ENCODE measurements at places on chromosomes 3 and 15.

DNA sequence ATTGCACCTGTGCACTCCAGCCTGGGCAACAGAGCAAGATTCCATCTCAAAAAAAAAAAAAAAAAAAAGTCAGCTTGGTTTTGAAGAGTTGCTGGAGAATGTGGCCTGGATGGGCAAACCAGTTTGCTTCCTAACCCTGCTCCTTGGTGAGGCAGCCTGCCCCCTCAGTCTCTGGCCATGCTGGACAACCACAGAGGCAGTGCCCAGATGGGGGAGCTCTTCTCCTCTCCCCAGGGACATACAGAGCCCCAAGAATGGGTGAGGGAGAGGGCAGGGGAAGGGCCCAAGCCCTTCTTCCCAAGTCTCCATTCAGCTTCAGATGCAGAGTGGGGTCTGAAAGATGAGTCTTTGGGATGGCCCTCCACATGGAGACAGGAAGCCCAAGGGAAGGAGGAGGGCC lies 27.9 kb downstream of the CD276 start:
- no peak for DNase-seq

GRCh38 chr15:40591389-40591788 lies 2.7 kb upstream of the KNL1 start:
- DNase-seq, result no peak

DNA sequence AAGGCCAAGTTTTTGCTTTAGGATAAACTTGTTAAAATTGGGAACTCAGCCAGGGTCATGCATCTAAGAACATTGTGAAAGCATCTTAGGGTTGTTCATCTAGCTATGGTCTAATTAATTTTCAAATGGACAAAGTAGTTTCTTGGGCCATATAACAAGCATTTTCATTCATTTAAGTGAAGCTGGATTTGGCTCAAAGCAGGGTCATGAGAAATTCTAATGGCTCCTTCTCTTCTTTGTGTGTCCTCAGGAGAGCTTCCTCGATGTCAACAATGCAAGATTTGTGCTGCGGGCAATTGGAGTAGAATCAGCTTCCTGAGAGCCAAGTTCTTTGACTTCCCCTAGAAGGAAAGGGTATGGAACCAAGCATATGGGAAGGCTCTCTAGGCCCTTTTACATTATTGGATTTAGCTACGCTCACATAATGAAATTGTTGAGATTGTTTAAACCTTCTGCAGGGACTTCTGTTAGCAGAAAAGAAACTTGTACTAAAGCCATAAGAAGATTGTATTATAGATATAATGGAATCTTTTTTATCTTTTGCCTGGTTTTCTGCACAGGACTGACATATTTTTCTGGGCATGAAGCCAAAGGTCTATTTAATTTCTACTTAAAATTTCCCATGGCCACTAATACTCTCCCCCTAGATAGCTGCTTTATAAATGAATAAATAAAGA lies 1.8 kb upstream of the SAMMSON start:
- DNase-seq, result no peak

GRCh38 chr15:47514200-47514652 lies 203.1 kb upstream of the SEMA6D start:
- no peak for DNase-seq

- DNase-seq, result no peak
These were observed 870 bp upstream of the TSEN2 start for GRCh38 chr3:12483410-12483809.

DNA sequence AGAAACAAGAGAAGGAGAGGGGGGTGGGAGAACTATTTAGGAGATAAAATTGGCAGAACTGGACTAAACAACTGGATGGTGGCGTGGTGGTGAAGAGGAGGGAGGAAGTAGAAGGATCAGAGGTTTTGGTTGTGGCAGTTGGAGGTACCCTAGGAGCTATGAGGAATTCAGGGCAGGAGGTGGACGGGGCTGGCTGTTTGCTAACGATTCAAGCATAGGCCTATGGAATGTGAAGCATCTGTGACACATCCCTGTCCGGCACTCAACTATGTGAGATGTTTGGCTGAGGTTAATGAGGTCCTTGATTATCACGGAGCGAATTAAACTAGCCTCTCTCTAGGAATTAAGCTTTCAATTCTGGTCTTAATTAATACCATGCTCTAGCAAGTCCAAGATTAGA lies 13.5 kb downstream of the TARS3 start:
- DNase-seq, result no peak

DNA sequence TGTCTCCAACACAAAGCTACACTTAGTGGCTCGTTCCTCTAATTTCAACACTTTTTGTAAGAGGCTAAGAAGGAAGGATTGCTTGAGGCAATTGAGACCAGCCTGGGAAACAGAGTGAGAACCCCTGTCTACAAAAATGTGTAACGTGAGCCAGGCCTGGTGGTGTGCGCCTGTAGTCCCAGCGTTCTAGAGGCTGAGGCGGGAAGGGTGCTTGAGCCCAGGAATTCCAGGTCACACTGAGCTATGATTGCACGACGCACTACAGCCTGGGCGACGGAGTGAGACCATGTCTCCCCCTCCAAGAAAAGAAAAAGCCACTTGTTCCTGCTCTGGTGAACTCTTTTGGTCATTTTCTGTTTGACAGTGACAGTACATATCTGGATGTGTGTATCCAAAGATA lies 127.9 kb downstream of the GABRB3 start:
- no peak for DNase-seq

- DNase-seq, result no peak
These were observed 61.3 kb upstream of the SLC6A6 start for GRCh38 chr3:14340960-14341708.

DNA sequence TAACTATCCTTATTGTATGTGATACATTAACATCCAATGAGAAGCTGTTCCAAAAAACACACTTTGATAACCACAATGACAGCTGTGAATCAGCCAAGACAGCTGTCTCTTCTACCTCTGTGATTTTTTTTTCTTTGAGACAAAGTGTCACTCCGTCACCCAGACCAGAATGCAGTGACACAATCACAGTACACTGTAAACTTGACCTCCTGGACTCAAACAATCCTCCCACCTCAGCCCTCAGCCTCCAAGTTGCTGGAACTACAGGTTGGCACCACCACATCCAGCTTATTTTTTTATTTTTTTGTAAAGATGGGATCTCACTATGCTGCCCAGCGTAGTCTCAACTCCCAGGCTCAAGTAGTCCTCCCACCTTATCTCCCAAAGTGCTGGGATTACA lies 73.5 kb upstream of the TMCO5A start:
- DNase-seq, result no peak

GRCh38 chr15:58212909-58213526 lies 74.8 kb downstream of the AQP9 start:
- no peak for DNase-seq

GRCh38 chr3:195107593-195107992 lies 163.4 kb downstream of the XXYLT1 start:
- DNase-seq, result no peak

DNA sequence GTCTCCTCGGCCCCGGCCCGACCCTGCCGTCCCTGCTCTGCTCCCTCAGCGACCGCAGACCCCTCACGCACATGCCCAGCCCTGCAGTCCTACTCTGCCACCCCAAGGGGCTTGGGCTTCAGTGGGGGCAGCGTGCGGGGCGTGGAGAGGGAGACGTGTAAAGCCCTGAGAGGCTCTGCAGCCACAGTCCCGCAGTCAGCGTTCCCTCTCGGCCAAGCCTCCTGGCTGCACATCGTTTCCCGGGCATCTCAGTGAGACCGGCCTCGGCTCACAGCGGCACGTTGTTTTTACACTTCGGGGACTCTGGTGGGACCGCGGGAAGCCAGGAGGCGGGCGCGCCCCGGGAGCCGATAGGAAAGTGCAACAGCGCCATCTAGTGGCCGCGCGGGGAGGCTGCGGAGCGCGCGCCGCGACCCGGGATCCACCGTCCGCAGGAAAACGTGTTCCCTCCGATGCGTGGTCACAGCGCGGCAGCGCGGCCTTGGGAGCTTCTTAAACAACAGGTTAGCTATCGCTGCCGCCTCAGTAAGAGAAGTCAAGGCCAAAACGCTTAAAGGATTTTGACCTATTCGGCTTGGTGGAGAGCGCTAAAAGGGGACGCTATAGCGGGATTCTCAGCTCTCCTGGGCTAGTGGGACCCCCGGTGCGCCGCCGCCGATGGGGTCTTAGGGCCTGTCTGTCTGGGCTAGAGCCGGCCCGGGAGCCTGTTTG lies 226.8 kb upstream of the IGF1R start:
- peak; percentile 40 for DNase-seq

- no peak for DNase-seq
These were observed 41.3 kb downstream of the SCN5A start for GRCh38 chr3:38608086-38608775.

GRCh38 chr15:40825661-40826422 lies 2.7 kb downstream of the PPP1R14D start:
- no peak for DNase-seq

DNA sequence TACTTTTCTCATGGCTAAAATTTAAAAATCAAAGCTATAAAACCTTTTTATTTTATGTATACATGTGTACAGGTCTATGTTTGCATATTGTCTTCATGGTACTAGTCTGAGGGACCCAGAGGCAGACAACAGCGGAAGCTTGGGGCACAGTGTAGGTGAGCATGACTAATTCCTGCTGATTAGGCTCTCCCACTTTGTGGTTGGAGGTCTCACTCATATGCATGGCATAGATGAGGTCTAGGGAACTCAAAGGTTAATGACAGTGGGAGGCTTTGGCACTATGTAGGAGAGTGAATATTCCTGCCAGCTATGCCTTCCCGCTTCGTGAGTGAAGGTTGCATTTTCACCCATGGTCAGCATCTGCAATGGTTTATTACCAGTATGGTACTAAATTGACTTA lies 47.5 kb upstream of the AADACL2 start:
- no peak for DNase-seq

DNA sequence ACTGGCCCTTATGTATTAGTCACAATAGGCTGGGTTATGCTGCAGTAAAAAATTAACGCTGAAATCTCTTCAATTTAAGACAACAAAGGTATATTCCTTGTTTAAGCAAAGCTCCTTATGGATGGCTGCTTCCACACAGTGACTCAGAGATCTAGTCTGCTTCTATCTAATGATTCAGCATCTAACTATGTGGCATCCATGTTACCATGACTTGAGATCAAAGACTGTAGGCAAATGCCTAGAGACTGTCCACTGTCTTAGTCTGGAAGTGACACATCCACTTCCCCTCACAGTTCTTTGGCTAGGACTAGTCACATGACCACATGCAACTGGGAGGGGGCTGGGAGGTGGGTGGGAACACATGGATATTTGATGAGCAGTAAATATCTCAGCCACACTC lies 61.3 kb upstream of the PSMD6 start:
- DNase-seq, result no peak

DNA sequence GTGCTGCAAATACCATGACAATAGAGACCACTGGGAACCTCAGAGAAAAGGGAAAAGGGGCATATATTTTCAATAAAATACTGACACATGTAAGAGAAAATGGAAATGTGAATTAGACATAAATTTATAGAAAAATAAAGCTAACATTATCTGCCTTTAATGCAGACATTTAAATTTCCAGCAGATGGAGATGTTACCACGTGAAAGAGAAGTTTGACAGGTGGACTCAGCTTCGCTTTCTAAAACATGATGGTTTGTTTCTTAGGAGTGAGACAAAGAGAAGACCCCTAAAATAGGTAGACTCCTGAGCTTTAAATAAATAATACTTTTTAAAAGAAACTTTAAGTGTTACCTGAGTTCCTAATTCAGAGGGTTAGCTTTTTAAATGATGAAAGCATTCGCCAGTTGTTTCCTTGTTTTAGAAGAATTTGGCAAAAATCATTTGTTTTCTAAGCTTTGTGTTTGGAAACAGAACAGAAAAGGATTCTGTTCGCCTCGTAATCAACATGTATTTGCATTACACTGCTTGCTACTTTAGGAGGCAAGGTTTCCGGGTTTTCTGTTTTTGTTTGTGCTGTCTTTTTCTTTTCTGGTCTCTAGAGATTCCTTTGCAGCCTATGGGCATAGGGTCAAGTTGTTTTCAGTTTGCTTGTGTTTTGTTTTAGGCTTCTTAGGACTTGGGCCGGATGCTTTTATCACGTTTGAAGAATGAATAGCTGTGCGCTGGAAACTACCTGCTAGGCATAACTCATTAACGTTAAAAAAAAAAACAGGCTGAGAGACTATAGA lies 271.4 kb downstream of the THSD4 start:
- no peak for DNase-seq

DNA sequence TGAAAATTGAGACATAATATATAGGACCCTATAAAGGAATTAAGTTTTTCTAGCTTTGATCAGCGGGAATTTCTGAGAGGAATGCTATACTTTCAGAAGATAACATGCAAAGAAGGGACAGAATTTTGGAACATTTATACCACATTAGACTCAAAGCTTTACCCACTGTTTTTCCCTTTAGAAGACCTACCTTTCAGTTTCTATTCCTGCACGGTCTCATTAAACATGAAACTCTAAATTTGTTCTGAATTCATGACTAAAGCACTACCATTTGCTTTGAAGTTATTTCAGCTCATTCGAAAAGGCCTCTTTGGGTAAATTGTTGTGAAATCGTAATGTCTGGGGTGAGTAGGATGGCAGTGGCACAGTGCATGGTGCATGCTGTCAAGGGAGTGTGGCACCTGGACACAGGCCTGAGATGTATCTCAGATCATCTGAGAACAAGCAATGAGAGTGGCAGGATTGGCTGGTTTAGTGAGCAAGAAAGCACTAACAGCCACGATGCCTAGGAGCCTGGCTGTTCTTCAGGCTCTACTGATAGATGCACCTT lies 42.5 kb downstream of the CHCHD4 start:
- DNase-seq, result no peak

DNA sequence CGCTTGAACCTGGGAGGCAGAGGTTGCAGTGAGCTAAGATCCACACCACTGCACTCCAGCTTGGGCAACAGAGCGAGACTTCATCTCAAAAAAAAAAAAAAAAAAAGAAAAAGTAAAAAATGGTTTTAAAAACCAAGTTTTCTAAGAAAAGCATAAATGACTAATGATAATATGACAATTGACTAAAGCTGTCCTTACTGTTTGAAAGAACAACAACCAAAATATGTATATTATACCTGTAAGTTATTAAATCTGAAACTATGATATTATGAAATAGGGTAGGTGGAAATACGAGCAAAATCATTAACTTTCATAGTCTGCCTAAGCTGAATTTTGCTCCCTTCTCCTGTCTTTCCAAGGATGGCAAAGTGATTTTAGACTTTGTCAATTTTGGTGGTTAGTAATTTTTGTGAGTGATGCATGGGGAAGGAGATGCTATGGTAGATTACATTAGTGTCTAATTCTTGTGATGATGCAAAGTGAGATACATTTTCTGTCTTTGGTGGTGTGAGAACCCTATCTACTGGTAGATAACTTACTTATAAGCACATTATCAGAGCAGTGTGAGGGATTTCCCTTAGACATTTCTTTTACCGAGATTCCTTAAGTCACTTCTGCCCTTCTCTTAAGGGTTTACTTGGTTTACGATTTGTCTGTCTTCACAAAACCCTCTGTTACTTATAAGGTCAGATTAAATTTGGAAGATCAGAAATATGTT lies 10.6 kb upstream of the CHD2 start:
- DNase-seq, result no peak

DNA sequence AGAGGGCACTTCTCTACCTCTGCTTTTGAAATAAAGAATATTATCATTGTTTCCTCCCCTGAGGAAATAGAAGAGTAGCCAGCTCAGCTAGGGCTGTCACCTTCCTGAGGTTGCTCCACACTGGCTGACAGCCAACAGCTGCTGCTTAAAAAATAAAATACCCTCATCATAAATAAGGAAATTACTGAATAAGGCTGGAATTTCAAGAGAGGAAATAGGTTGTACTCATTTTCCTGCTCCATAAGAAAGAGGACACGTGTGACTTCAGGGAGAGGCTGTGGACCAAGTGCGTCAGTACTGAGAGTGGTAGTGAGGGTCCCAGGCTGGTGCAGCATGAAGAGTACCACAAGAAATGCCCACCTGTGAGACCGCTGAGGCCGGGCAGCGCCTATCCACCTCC lies 8.1 kb upstream of the C2CD4B start:
- no peak for DNase-seq

Measured in stimulated activated CD8-positive, alpha-beta memory T cell treated with anti-CD3 and anti-CD28 coated beads, Interleukin-7, amount 100 ng/mL, for 1 hour (primary cell).